Substantia nigra (tissue), 51 donors: ENCODE measurements at places on chromosomes 13 and 19.

GRCh38 chr19:36973021-36973843 lies 57.1 kb downstream of the ZNF568 start:
- DNase-seq: peak; percentile 86

DNA sequence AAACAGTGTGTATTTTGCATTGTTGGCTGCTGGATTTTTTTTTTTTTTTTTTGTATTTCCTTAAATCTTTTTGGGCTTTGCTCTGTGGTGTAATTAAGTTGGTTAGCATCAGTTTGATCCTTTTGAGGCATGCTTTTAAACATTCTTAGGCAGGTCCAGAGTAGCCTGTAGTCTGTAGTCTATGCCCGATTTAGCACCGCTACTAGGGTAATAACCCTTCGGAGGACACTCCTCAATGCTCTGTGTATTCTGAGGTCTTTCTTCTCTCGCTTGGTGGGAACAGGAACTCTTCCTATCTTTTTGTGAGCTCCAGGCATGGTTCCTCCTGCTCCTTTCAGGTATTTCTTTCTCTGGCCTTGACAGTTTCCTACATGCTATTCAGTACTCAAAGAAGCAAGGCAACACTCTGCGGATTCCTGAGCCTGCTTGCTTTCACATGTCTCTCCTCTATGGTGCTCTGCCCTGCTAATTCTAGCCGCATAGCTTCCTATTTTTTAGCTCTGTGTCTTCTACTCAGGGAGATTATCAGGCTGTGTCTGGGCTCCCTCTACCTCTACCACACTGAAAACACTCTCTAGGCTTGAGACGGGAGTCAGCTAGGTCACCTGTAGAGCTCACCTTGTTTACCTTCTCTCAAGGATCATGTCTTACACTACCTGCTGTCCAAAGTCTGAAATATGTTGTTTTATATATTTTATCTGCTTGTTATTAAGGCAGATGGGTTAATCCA lies 195.1 kb downstream of the NDFIP2 start:
- no peak for DNase-seq

DNA sequence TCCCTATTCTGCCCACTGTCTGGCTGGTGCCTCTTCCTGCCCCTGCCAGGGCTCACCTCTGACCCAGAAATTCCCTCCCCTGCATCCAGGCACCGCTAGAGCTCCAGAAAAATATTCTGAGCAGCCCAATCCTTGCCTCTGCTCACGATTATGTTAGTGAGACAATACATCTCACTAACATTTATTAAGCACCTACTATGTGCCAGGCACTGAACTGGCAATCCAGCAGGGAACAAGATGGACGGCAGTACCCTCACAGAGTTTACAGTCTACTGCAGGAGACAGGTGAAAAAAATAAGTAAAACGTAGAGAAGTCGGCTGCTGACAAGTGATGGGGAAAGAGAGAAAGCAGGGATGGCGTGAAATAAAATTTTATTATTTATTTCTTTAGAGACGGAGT lies 5.5 kb downstream of the TINCR start:
- no peak for DNase-seq

DNA sequence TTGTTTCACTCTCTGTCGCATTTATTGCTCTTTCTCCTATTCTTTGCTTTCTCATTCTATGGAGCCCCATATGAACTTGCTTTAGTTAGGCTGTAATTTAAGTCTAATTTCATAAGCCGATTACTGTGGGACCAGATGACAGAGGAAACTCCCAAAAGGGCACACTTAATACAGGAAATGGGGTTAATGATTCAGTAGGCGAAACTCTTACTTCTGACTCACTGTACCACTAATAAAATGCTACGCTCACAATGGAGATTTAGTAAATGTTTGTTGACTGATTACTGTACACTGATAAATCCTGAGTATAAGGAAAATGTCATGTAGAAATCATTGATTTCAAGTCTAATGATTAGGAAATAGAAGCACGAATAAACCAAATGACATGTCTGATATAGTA lies 276.4 kb downstream of the KLF5 start:
- DNase-seq: no peak

- no peak for DNase-seq
These were observed 88.6 kb downstream of the FGF9 start for GRCh38 chr13:21759463-21759862.

DNA sequence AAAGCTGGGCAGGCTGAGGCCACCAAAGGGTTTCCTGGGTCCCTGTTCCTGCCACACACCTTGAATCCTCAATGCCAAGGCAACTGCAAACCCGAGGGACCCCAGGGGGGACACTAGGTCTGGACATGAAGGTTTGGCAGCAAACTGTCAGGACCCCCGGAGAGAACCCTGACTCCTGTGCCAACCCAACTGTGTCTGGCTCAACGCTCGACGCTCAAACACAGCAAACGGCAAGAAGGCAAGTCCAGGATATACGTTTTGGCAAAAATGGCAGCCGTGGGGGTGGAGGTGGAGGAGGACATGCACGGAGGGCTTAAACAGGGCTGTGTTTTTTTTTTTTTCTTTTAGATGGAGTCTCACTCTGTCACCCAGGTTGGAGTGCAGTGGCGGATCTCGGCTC lies 73.0 kb downstream of the GADD45B start:
- DNase-seq: no peak

DNA sequence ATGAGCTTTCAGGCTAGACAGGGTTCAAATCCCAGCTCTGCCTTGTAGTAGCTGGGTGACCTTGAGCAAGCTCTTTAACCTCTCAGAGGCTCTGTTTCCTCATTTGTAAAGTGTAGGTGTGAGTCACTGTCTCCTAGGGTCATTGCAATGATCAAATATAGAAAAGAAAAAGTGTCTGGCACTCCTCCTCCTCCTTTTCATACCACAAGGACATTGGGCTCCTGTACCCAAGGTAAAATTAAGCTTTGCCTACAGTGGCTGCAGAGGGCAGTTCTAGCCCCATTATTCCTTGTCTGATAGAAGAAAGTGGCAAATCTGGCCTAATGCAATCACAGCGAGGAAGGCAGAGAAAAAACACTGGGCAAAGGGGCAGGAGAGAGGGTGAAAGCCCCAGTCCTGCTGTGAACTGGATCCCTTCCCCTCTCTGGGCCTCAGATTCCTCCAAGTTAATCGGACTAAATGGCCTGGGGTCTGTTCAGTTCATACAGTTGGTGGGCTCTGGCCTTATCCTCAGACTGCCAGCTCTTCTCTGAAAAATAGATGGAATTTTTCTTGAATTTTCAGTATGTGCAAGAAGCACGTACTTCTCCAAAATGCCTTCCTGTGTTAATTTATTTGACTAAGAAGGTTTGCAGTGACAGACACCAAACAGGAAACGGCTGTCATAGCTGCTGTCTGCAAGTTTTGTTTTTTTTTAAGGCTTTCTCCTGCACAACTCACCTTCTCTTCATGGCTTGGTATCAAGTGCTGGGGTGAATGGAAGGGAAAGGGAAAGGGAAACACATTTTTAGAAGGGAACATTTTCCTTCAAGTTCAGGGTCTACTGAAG lies 35.3 kb downstream of the RGCC start:
- DNase-seq: no peak
